ENCODE measurements at places on chromosomes 3 and 15.

DNA sequence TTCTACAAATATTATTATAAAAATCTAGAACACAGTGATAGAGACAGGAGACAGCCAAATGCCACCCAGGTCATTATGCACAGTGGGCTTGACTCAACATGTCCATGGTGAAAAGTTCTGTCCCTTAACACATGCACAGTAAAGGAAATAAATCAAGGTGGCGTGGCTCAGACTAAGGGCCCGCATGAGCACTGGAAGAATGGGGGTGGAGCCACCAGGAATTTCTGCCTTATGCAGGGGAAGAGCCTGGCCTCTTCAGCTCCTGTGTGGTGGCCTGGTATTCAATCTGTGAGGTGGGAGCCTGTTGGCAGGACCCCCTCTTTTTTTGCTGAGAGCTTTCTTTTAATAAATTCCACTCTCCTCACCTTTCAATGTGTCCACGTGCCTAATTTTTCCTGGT lies 17.2 kb upstream of the SPG21 start:
- no peak for ATAC-seq

DNA sequence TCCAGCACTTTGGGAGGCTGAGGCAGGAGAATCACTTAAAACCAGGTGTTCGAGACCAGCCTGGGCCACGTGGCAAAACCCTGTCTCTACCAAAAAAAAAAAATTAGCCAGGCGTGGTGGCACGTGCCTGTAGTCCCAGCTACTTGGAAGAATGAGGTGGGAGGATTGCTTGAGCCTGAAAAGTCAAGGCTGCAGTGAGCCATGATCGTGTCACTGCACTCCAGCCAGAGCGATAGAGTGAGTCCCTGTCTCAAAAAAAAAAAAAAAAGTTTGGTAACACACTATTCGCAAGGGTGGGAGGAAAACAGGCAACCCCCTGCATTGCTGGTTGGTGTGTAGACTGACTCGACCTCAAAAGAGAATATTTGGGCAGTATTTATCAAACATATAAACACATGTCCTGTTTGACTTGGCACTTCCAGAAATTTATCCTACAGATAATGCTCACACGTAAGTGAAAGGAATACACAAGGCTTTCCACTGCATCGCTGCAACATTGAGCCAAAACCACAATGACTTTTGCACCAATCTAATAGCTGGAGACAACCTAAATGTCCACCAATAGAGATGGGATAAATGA lies 3.1 kb upstream of the ANPEP start:
- ATAC-seq, result no peak

GRCh38 chr15:37057256-37057655 lies 43.1 kb downstream of the MEIS2 start:
- no peak for ATAC-seq

DNA sequence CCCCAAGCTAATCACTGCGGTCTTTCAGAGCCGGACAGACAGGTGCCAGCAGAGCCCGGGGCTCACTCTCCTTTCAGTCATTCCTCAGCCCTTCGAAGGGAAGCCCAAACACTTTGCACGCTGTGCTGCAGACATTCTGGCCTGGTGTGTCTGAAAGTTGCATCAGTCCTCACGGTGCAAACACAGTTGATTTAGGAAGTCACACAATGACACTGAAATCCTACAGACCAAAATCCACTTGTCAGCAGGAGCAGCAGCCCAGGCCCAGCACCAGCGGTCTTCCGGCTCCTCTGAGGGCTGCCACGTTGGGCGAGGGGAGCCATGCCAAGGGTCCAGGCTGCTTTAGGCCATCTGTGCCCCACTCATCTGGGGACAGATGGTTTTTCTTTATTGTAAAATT lies 61.6 kb downstream of the RGMA start:
- no peak for ATAC-seq

Data from activated CD4-positive, CD25-positive, alpha-beta regulatory T cell treated with anti-CD3 and anti-CD28 coated beads, Interleukin-2, amount 50 U/mL, for 24 hours (primary cell).